NCI-H187 (cell line): ENCODE measurements at places on chromosomes 2 and 18.

- DNase-seq = no peak
These were observed 8.4 kb upstream of the TMEM185B start for GRCh38 chr2:120231564-120231973.

GRCh38 chr2:36672199-36672598 lies 24.3 kb upstream of the VIT start:
- DNase-seq = no peak

DNA sequence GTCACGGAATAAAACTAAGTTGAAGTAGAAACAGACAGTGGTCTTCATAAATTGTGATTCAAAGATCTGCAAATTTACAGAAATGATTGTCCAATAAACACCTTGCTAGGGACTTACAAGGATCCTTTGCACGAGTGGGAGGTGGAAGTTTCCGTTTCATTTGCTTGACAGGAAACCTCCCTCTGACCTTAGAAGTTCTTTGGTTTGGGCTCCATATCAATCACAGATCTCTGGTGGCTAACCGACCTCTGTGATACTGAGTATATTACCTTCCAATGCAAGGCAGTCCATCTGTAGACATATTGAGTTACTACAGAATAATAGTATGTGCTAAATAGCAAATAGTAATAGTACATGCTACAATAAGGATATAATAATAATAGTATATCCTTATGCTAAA lies 33.7 kb upstream of the RNF152 start:
- DNase-seq = no peak

DNA sequence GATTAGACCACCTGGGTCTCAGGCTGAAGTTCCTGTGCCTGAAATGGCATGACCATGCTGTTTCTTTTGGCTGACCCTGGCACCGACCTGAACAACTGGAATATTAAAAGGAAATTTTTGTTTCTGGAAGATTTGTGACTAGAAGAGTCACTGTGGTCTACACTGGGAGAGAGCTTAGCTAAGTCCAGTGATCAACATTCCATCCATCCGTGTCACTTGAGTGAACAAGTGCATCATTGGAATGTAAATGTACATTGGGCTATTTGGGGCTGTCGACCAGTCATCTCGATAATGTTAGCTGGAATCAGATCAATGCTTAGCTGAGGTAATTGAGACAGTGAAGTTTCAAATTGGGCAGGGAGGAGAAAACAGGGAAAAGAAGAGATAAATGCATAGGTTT lies 95.4 kb upstream of the CCDC85A start:
- DNase-seq = no peak

DNA sequence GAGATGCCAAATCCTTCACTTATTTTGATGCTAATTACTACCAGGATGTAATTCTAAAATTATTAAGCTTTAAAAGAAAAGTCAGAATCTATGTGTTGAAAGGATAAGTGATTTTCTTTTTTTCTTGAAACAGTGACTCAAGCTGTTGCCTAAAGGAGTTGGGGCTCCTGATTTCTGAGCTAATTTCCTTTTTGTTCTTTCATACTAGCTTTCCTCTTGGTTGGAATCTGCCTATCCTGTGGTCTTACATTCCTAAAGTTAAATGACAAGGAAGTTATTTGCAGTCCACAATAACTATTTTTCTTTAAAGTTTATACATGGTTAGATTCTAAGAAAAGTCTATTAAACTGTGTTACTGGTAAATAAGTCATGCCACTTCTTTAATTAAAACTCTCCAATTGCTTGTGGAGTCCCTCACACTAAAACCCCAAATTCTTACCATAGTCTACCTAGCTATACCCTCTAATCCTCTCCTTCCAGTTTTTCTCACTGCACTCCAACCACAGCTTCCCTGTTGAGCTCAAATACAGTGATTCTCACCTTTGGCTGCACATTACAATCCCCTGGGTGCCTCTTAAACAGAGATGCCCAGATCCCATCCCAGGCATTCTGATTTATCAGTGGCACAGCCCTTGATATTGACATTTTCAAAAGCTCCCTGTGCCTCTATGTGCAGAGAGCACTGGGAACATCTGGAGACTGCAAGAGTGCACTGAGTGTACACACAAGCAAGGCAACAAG lies 63.3 kb upstream of the EFEMP1 start:
- no peak for DNase-seq

DNA sequence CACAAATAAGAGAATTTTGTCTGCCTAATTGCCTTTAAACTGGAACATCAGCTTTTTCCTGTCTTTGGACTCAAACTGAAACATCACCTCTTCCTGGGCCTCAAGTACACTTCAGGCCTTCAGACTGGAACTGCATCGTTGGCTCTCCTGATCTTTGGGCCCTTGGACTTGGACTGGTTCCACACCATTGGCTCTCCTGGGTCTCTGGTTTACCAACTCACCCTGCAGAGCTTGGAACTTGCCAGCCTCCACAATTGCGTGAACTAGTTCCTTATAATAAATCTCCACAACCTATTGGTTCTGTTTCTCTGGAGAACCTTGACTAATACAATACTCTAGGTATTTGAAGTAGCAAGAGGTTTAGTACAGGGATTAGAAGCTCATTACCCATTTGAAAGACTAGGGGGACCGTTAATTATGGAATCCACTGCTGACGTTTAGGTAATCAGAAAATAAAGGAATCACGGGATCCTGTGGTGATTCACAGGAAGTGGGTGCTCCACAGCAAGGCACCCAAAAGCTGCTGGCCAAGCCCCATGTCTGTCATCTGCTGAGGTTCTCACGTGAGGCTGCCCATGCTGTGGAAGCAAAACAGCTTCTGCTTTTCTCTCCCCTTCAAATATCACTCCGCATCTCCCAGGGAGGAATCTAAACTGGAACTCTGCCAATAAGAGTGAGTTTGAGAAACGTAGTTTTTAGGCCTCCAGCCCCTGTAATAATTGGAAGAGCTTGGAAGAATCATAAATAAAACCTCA lies 20.0 kb upstream of the SGPP2 start:
- DNase-seq = no peak

DNA sequence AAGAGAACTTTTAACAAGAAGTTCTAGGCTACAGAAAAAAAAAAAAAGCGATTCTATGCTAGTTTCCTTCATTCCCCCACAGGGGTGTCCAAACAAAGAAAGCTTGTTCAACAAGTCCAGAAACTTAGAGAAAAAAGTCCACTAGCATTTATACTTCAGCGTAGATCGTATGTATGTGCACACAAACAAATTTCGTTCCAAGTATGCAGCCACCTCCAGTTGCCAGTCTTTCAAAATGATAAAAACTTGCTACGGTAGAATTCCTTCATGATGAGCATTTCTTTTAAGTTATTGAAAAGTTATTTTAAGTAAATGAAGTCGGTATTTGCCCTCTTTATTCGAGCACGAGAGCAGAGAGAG lies 3.7 kb upstream of the OTX1 start:
- DNase-seq = no peak
